ENCODE measurements at places on chromosomes 3 and 15.

DNA sequence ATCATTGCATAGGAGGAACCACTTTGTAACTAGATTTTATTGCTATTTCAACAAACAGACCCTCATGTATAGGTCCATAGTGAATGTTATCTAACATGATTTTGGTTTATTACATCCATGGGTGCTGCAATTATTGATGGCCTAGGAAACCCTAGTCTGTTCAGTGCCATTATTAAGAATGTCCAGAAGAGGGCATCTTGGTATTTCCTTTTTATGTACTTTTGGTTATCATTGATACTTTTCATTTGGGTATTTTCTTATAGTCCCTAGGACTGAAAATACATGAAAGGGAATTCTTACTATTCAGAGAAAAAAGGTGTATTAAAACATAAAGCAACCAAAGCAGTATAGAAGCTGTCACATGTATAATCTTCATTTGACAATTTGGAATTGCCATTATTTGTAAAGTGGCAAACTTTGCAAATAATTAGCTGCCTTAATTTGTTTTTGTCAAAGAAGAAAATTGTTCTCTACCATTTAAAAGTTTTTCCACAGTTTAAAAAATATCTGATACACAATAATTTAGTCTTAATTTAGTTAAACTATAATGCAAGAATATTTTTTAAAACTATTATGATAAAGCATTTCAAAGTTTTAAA is 48.7 kb downstream of the CNOT10 start:
- no peak for DNase-seq

DNA sequence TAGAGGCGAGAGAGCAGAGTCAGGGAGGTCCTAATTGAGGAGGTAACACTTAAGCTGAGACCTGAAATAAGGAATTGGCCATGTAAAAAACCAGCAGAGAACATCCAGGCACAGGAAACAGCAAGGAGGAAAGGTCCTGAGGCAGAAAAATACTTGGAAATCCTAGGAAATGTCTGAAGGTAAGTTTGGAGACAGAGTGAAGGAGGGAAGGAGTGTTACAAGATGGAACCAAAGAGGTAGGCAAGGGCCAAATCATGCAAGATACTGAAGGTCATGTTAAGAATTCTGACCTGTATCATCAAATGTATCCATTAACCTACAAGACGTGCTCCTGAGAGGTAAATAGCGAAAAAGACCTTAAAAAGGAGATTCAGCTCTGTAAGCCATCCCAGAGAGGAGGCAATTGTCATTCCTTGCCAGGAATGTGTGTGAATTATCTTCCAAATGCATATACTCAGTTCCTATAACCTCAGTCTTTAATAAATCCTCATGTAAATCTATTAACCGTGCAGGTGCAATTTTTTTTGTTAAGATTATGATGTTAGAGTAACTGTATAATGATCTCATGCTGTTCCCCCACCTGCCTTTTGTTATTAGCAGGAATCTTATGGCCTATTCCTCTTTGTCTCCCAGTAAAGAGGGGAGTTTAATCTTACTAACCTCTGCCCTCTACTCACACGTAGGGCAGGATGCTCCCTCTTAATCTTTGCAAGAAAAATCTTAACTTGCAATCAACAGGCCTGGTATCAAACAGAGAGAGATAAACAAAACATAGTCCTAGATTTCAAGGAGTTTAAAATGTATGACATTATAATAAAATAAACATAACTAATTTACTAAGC is 166.9 kb downstream of the ULK4 start:
- no peak for DNase-seq

- DNase-seq: no peak
Measured at GRCh38 chr15:27741226-27741860, 357.8 kb downstream of the OCA2 start.

GRCh38 chr3:134804508-134805480 is 9.7 kb downstream of the EPHB1 start:
- no peak for DNase-seq

- DNase-seq: no peak
Measured at GRCh38 chr3:23859012-23859743, 53.4 kb downstream of the UBE2E1 start.

DNA sequence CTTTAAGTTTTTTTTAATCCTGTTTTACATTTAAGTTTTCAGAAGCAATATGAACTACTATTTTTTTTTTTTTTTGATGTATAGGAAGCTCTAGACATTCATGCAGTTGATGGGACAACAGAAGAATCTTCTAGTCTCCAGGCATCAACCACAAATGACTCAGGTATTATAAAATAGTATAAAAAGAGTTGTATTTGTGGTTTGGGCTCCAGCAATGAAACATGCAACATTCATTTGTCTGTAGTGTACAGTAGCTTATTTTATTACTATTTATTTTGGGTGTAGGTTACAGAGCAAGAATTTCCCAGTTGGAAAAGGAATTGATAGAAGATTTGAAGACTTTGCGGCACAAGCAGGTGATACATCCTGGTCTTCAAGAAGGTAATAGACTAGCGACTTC is 38.6 kb downstream of the MGA start:
- DNase-seq: no peak

GRCh38 chr3:77601823-77602415 is 562.0 kb downstream of the ROBO2 start:
- DNase-seq: no peak

DNA sequence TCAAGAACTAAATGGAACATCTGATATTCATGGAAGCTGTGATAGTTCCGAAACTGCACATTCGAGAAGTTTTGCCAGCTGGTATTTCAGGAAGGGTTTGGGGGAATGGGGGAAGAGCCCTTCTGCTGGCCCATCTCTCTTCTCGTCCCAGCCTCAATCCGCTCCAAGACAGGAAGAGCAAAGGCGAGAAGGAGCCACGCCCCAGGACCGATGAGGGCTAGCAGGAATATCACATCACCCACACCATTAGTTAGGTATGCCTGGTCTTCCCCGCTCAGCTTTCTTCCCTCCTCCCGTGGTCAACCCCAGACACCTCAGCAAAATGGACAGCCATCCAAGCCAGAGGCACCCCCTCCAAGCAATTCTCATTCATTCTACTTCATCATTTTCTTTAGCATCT is 14.9 kb upstream of the PCSK6 start:
- no peak for DNase-seq

- no peak for DNase-seq
Measured at GRCh38 chr3:44926921-44927320, 49.1 kb downstream of the ZDHHC3 start.

DNA sequence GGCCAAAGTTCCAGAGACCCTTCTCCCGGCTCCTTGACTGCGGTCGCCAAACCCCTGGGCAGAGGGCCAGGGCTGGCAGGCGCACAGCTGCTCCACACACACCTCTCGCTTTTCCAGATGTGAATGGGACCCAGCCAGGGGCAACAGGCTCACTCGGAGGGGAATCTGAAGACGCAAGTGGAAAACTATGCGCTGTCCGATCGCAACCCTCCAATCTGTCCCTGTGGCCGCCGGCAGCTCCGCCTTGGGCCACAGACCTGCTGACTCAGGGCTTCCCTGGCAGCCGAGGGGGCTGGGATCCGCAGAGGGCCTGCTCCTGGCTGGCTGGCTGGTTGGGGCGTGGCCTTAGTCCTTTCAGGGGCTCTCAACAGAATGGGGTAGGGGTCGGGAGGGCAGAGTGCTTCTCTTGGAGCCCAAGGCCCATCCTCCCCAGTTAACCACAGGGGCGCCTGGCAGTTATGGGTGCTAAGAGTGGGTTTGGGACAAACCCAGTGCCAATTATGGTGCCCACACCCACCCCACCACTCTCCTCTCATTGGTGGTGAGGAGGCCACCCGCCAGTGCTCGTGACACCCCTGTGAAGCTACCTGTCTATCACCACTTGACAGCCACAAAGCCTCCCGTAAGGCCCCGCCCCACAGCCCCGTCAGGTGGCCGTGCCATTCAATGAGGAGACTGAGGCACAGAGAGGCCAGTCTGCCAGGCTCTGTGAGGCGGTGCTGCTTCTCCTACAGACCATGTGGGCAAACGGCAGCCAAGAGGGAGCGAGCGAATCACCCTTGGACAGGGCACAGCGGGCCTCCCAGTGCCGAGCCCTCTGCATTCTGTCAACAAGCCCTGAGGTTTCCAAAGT is 53.8 kb downstream of the IQSEC1 start:
- peak; percentile 20 for DNase-seq

DNA sequence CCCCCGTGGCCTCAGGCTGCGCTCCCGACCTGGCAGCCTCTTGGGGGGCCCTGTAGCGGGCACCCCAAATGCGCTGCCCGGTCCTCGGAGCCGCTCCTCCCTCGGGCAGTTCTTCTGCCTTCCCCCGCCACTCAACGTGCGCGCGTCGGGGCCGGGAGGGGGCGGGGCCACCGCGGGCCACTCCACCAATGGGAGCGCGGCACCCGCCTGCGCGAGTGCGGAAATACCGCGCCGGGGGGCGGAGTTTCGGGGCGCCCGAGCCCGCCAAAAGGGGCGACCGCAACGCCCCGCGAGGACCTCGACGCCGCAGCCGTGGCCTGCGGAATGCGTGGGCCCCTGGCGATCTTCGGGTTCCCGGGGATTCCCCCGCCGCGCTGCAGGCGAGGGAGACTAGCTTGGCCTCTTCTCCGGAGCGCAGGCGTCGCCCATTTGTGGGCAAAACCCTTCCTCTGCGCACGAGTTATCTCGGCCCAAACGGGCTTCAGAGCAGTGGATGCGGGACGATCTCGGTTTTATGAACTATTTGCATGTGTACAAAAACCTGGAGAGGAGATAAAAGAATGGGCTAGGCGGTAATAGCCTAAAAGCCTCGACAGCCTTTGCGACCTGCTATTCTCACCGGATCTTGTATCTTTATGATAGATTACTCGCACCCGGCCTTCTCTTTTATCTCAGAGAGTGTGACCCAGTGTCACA is at the start of gene TASOR:
TASOR (minus strand) TSS at position 144 of the 696 bp plus-strand sequence. CDS start 259 bp downstream, outside the sequence.
- DNase-seq: peak; percentile 54

GRCh38 chr3:85270488-85270887 is 311.7 kb downstream of the CADM2 start:
- DNase-seq: no peak

DNA sequence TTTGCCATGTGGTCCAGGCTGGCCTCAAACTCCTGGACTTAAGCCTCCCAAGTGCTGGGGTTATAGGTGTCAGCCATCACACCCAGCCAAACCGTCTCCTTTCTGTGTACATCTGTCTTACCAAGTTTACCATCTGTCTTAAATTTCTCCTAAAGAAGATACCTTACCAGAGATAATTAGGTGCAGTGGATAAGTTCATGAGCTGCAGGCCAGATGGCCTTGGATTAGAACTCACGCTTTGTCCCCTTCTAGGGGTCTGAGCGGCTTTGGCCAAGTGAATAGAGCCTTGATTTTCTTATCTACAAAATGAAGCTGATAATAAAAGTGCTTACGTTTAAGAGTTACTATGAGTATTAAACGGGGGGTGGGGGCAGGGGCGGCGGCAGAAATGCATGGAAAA is 103.9 kb downstream of the SUCLG2 start:
- DNase-seq: peak; percentile 97

DNA sequence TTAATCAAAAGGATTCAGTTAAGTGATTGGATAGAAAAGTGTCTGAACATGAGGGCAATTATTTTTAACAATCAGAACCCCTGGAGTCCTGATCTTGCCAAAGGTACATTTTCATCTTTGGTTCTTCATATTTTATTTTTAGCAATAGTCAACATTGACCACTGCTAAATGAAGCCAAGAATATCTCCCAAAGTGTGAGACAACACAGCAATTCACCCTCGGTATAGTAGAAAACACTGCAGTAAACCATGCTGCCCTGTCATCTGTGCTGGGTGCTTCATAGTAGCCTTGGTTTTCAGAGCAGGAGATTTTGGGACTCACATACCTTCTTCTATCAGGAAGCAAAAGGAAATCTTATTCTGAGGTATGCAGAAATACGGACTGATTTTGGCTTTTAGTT is 47.2 kb upstream of the PARL start:
- no peak for DNase-seq

Measured in NCI-H524 (cell line).